ENCODE measurements at places on chromosomes 1 and 21. TPM values are rescaled to one million over a fixed set of nuclear protein-coding genes. Genes with fewer than 3 reads are reported as not detected.
A peak's percentile ranks its signal among the peaks of the same experiment; 100 is the strongest.

DNA sequence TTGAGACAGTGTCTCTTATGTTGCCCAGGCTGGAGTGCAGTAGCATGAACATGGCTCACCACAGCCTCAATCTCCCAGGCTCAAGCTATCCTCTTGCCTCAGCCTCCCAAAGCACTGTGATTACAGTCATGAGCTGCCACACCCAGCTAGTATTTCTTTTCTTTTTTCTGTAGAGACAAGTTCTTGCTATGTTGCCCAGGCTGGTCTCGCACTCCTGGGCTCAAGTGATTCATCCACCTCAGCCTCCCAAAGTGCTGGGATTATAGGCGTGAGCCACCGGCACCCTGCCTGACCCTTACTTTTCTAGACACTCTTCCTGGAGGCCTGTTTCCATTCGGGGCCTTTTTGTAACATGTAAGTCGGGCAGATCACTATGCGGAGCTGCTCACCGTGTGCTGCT, 30.1 kb upstream of the SRP9 start:
- DNase-seq = no peak

DNA sequence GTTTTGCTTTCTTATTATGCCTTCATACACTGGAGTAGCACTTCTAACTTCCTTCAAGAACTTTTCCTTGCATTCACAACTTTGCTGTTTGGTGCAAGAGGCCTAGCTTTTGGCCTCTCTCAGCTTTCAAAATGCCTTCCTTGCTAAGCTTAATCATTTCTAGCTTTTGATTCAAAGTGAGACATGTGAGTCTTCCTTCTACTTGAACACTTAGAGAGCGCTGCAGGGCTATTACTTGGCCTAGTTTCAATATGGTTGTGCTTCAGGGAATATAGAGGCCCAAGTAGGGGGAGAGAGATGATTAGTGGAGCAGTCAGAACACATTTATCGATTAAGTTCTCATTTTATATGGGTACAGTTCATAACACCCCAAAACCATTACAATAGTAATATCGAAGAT, 12.4 kb downstream of the ANGEL2 start:
- DNase-seq = no peak

GRCh38 chr21:15809818-15810217, 80.0 kb downstream of the USP25 start:
- no peak for DNase-seq

DNA sequence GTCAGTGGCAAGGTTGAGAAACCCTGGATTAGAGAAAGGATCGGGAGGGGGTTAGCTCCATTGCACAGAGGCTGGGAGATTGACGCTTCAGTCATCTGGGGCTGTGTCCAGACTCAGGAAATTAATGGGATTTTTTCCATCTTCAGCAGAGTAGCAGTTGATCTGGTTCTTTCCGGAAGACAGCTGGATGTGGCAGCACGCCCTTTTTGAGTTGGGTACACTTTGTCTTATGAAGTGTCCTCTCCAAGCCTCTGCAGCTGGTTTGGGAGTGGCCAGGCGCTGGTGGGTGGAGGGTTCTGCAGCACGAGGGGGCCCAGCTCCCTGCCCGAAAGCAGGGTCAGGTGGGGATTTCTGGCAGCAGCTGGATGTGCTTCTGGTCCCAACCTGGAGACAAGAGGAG, 95.1 kb downstream of the TAS1R2 start:
- peak; percentile 71 for DNase-seq

DNA sequence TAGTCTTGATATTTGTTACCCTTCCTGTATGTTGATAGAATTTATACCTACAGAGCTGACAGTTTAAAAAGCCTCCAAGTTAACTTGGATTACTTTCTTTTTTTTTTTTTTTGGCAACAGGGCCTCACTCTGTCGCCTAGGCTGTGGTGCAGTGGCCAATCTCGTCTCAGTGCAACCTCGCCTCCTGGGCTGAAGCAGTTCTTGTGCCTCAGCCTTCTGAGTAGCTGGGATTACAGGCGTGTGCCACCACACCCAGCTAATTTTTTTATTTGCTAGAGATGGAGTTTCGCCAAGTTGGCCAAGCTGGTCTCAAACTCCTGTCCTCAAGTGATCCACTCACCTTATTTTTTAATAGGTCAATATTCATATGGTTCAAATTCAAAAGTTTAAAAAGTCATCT, 32.7 kb downstream of the WDTC1 start:
- DNase-seq = no peak

The CRB1 gene
- total RNA-seq = 0.08 TPM
